ENCODE measurements at places on chromosomes 2 and 18.

- DNase-seq = no peak
Observed at GRCh38 chr2:176097820-176098365, 1.7 kb upstream of the HOXD12 start.

DNA sequence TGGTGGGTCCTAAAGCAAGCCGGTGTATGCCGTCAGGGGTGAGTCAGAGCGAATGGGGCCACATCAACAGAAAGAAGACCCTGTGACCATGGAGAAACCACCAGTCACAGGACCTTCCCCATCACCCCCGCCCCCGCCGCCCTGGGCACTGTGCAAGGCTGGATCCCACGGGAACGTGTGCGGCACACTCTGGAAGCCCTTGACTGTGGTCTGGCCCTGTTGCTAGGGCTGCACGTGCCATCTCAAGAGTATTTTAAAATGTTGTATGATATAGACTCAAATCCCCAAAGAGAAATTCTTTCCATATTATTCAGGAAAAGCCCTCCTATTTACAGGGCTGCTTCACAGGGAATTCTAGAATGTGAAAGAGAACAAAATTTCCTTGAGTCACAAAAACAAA, 174.8 kb downstream of the BCL2 start:
- DNase-seq = no peak

- DNase-seq = no peak
Observed at GRCh38 chr18:48728204-48728833, 189.5 kb downstream of the CTIF start.

- DNase-seq = no peak
Observed at GRCh38 chr2:98866033-98866432, 70.0 kb downstream of the CRACDL start.

GRCh38 chr2:39834426-39834825, 55.4 kb upstream of the THUMPD2 start:
- no peak for DNase-seq

DNA sequence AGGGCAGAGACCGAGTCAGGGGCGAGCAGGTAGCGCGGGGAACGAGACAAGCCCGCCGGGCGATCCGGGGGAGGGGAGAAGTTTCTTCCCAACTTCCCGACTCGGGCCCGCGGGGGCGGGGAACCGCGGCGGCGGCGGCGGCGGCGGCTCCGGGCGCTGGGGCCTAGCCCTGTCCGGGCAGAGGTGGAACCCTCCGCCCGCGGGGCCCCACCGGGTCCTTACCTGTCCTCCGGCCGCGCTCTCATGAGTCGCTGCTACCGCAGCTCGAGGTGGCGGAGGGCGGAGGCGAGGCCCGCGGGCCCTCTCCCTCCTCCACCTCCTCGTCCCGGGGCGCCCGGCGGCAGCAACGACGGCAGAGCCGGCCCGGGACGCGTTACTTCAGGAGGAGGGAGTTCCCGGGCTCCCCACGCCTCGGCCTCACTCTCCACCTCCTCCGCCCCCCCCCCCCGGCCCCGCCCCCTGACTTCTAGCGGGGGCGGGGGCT, at the start of gene YES1:
TSS of gene YES1 (minus strand) at position 351 of the 484 bp plus-strand sequence. CDS start 55,415 bp downstream, outside the sequence.
- DNase-seq = peak; percentile 43

- no peak for DNase-seq
Observed at GRCh38 chr2:231684314-231685223, 23.8 kb upstream of the PTMA start.

- DNase-seq = no peak
Observed at GRCh38 chr18:4637876-4638275, 182.8 kb upstream of the DLGAP1 start.

DNA sequence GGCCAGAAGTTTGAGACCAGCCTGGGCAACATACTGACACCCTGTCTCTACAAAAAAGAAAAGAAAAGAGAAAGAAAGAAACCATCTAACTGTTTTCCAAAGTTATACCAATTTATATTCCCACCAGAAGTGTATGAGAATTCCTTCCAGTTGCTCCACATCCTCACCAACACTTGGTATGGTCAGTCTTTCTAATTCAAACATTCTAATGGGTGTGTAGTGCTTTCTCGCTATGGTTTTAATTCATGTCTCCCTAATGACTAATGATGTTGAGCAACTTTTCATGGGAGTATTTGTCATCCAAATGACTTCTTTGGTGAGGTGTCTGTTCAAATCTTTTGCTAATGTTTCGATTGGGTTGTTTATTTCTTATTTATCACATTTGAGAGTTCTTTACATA, 10.5 kb upstream of the B3GNT7 start:
- no peak for DNase-seq

DNA sequence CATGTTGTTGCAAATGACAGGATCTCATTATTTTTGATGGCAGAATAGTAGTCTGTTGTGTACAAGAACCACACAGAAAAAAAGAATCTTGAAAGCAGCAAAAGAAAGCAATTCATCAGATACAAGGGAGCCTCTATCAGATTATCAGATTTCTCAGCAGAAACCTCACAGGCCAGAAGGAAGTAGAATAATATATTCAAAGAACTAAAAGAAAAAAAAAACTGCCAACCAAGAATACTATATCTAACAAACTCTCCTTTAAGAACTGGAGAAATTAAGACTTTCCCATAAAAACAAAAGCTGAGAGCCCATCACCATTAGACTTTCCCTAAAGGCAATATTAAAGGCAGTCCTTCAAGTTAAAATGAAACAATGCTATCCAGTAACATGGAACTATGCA, 15.4 kb downstream of the SULT1C4 start:
- DNase-seq = no peak

DNA sequence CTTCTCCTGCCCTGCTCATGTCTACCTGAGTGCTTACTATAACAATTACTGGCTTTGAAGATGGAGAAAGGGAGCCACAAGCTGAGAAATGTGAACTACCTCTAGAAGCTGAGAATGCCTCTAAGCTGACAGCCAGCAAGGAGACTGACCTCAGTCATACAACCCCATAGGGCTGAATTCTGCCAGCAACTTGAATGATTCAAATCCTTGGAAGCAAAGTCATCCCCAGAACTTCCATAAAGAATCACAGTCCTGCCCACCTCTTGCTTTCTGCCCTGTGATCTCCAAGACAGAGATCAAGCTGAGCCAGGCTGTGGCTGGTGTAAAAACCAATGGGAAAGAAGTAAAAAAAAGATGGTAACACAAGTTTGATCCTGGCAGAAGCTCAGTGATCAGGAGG, 288.2 kb upstream of the SPHKAP start:
- DNase-seq = no peak

- DNase-seq = no peak
Observed at GRCh38 chr2:148461876-148462275, 182.7 kb upstream of the EPC2 start.

- DNase-seq = no peak
Observed at GRCh38 chr18:50195689-50196088, 742 bp upstream of the MYO5B start.
